Smooth muscle cell of bladder (primary cell): ENCODE measurements at places on chromosomes 1 and 21. TPM values are rescaled to one million over a fixed set of nuclear protein-coding genes. Genes with fewer than 3 reads are reported as not detected.

Gene PTGS2
- total RNA-seq: 30.7 and 53.3 TPM in 2 replicates

Gene CTSS
- total RNA-seq: 3.2 and 7.0 TPM in 2 replicates

Gene DCST2
- under 0.01 TPM in 2 replicates for total RNA-seq

Gene ST6GALNAC3
- total RNA-seq: 1.7 and 5.3 TPM in 2 replicates

Gene FYB2
- under 0.01 TPM in 1 of 2 replicates, not detected in the other for total RNA-seq

Gene EPS15
- 52.5 and 53.5 TPM in 2 replicates for total RNA-seq

Gene EPHA10
- total RNA-seq: 0.14 TPM in 1 of 2 replicates, not detected in the other

Gene TDRD10
- total RNA-seq: not detected in 2 replicates

Gene RNF186
- not detected in 2 replicates for total RNA-seq

Gene AMY2B
- 2.5 and 2.7 TPM in 2 replicates for total RNA-seq

Gene ERG
- total RNA-seq: 0.28 and 0.43 TPM in 2 replicates

Gene TRABD2B
- 0.28 and 0.65 TPM in 2 replicates for total RNA-seq

Gene LCE1B
- not detected in 2 replicates for total RNA-seq

Gene IKBKE
- 11.5 and 12.2 TPM in 2 replicates for total RNA-seq

Gene COL16A1
- 137 and 140 TPM in 2 replicates for total RNA-seq

Gene LCE1F
- total RNA-seq: not detected in 2 replicates

Gene SLC25A34
- total RNA-seq: 0.14 and 0.37 TPM in 2 replicates

Gene PRDX6
- total RNA-seq: 234 and 254 TPM in 2 replicates

Gene CSMD2
- total RNA-seq: 1.6 and 2.4 TPM in 2 replicates

Gene CD2
- not detected in 2 replicates for total RNA-seq

Gene FAM72A
- total RNA-seq: 3.5 and 4.1 TPM in 2 replicates

Gene MINDY1
- total RNA-seq: 6.4 and 6.6 TPM in 2 replicates

Gene DNM3
- total RNA-seq: 0.46 and 0.71 TPM in 2 replicates

Gene NR0B2
- total RNA-seq: not detected in 2 replicates

Gene AK4
- 16.8 and 52.7 TPM in 2 replicates for total RNA-seq

Gene PDZK1
- total RNA-seq: 0.28 and 0.46 TPM in 2 replicates

Gene LGR6
- total RNA-seq: not detected in 2 replicates

Gene GJA4
- total RNA-seq: 0.18 TPM in 1 of 2 replicates, not detected in the other

Gene PGBD2
- 3.4 and 9.8 TPM in 2 replicates for total RNA-seq

Gene PLD5
- total RNA-seq: under 0.01 TPM in 1 of 2 replicates, not detected in the other

Gene KISS1
- 0.71 TPM in 1 of 2 replicates, not detected in the other for total RNA-seq

Gene C1orf94
- total RNA-seq: not detected in 2 replicates

Gene VASH2
- 1.2 and 3.0 TPM in 2 replicates for total RNA-seq

Gene CYP4Z1
- total RNA-seq: not detected in 2 replicates

Gene SPRR5
- total RNA-seq: not detected in 2 replicates

Gene RXRG
- total RNA-seq: 0.09 TPM in 1 of 2 replicates, not detected in the other

Gene FMOD
- 10.0 and 60.8 TPM in 2 replicates for total RNA-seq
